ENCODE measurements at places on chromosomes 1 and 21.

- DNase-seq = no peak
Observed at GRCh38 chr1:83802023-83802422, 196.9 kb downstream of the TTLL7 start.

GRCh38 chr1:240094041-240094722, 2.5 kb downstream of the FMN2 start:
- no peak for DNase-seq

GRCh38 chr1:182642461-182642860, 38.3 kb upstream of the RGS16 start:
- no peak for DNase-seq

GRCh38 chr1:24743404-24744211, 1.6 kb upstream of the CLIC4 start:
- DNase-seq = no peak

GRCh38 chr1:40817791-40818263, 34.2 kb downstream of the KCNQ4 start:
- no peak for DNase-seq

GRCh38 chr1:5650283-5651026, 341.8 kb downstream of the NPHP4 start:
- no peak for DNase-seq

GRCh38 chr1:22123901-22124404, 18.9 kb downstream of the WNT4 start:
- DNase-seq = no peak

- DNase-seq = no peak
Observed at GRCh38 chr1:245332513-245332912, 177.7 kb downstream of the KIF26B start.

- peak; percentile 79 for DNase-seq
Observed at GRCh38 chr1:226110249-226111097, 48.0 kb downstream of the H3-3A start.

DNA sequence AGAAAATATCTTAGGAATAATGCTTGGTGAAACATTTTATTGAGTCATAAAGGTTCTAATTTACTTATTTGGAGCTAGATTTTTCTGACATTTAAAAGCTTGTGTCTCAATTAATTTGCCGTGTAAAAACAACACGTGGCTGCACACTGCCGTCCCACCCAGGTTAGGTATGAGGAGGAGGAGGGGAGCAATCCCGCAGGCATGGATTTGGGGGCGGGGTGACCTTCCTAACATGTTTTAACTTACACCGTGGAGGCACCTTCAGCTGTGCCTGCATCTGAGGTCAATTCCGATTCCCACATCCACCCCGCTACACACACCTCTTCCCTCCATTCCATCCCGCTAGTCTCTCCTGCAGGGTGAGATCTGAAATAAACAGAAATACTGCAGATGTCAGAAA, 28.5 kb upstream of the UMODL1 start:
- no peak for DNase-seq

DNA sequence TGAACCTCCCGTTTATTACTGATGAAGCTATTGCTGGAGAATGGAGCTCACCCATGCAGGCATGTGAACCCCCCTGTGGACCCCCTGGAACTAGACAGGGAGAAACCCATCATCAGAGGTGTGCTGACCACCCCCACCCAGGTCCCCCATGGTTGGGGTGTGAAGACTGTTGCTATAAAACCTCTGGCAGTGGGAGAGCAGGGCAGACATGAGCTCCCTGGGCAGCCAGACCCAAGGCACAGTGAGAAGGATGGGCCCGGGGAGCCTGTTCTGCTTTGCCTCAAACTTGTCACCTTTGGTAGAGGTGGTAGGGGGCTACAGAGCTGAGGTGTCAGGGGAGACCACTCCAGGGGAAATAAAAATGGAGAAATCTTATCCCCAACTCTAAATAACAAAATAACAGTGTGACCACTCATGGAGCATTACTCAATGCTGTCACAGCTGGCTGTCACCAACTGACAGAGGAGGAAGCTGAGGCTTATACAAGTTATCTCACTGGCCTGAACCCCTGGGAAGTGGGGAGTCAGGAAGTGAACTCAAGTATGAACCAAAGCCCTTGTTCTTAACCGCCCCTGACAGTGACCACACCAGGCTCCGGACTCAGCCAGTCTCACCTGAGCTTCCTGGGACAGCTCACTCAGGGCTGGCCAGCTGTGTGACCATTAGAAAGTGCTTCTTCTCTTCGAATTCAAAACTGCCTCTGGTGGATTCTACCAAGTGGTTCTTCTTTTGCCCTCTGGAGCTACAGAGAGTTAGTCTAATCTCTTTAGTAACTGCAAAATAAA, 698.8 kb downstream of the MATN1 start:
- no peak for DNase-seq

DNA sequence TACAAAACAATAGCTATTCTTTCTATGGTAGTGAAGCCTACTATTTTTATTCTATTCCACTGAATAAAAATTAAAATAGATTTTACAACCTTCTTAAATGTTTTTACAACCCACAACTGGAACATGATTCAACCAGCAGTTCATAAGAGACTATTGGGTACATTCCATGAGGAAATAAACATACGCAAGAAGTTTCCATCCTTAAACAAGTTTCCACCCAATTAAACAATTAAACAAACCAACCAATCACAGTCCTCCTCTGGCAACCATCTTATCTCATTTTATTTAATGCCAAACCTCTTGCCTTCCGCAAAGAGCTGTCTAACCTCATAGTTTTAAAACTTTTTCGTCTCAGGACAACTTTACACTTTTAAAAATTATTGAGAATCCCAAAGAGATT, 239.0 kb downstream of the RGS7 start:
- no peak for DNase-seq

DNA sequence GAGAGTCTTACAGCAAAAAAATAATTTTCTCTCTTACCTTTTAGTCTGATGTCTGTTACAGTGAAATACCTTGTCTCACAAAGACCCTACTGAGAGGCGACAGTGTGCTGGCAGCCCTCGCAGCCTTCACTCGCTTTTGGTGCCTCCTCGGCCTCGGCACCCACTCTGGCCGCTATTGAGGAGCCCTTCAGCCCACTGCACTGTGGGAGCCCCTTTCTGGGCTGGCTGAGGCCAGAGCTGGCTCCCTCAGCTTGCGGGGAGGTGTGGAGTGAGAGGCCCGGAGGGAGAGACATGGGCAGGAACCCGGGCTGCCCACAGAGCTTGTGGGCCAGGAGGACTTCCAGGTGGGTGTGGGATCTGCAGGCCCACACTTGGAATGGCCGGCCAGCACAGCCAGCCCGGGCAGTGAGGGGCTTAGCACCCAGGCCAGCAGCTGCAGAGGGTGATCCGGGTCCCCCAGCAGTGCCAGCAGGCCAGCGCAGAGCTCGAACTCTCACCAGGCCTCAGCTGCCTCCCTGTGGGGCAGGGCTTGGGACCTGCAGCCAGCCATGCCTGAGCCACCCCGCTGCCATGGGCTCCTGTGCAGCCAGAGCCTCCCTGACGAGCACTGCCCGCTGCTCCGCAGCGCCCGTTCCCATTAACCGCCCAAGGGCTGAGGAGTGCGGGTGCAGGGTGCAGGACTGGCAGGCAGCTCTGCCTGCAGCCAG, 10.8 kb upstream of the CFHR1 start:
- DNase-seq = no peak

DNA sequence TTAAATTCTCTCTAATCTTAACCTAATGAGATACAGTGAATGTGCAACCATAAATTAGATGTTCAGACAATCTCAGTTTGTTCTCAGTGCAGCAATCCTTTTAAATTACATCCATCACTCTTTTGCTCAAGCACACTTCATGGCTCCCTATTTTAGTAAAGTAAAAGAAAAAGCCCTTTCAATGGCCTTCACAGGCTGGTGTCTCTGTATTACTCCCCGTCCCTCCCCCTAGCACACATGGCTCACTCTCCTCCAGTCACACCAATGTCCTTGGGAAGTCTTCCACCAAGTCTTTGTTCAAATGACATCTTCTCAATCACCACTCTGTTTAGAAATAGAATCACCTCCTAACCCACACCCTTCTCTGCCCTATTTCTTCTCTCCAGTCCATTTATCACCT, 60.3 kb upstream of the RGS7 start:
- DNase-seq = no peak

DNA sequence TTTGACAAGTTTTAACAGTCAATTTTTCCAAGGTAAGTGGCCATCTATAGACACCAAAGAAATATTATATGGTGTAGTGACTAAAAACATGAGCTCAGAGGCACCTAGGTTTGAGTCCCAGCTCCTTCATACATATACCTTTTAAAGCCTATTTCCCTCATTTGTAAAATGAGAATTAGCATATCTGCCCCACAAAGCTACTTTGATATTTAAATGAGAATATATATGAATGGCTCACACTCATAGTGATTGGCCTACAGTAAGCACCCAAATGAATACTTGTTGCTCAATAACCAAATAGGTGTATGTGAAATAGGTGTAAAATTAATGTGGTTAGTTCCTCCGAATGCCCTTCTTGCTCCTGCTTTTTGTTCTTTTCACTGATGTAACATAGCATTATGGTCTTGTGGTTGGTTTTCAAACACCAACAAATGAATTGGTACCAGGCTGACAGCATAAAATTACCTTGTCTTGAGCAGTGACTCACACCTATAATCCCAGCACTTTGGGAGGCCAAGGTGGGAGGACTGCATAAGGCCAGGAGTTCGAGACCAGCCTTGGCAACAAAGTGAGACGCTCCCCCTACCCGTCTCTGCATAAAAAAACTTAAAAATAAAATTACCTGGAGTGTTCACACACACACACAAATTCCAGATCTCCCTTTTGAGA, 25.3 kb downstream of the CNIH4 start:
- DNase-seq = no peak

GRCh38 chr1:151145304-151146071, 943 bp downstream of the SEMA6C start:
- no peak for DNase-seq

DNA sequence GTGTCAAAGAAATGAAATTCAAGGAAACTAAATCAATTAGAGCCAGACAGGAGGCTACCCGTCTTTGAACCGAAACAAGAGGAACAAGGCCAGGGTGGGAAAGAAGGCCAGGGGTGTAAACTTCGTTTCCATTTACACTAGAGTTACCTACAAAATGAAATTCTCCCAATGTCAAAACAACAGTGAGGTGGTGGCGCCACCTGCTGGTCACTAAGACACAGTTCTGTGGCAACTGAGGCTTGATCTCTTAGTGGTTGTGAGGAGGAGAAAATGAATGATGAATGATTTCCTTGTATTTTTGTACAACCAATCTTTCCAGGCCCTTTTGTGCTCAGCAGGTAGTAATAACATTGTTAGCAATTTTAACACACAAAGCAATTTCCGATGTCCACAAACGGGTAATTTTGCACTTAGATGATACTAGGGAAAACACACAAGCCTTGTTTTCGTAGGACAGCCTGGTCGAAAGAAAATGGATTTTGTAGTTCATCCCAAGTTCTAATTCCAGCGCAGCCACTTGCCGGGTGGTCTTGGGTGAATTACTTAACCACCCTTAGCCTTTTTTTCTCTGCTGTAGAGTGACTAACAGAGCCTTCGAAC, 54.8 kb upstream of the SOD1 start:
- DNase-seq = peak; percentile 51

GRCh38 chr1:174766727-174767126, 233.0 kb upstream of the CACYBP start:
- DNase-seq = no peak

- no peak for DNase-seq
Observed at GRCh38 chr1:21559788-21560567, 50.8 kb downstream of the ALPL start.

GRCh38 chr21:46286648-46287002, 483 bp downstream of the YBEY start:
- DNase-seq = no peak

DNA sequence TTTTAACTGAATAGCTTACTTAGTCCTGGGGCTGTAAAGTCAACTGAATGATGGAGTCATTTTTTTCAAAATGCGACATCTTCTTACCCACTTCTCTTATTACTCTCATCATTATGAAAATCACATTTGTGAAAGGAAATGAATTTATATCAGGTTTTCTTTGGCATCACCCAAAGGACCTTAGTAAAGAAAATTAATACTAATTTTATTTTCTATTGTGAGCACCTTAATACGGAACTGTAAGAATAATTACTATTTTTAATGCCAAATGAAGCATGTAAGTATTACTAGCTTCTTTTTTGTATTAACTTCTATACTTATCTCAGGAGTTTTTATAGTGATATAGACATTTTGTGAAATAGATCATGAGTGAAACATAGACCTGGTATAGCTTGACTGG, 30.9 kb downstream of the PTPRC start:
- no peak for DNase-seq

DNA sequence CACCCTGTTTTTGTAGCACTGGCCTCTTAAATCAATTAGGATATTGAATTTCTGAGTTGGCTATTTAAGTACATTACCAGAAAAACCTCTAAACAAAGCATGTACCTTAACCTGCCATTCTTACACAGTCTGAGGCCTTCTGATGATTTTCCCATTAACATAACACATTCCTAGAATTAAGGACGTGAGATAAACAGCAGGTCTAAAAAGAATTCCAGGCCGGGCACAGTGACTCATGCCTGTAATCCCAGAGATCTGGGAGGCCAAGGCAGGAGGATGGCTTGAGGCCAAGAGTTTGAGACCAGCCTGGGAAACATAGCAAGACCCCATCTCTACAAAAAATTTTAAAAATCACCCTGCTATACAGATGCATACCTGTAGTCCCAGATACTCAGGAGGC, 18.0 kb upstream of the LRRC8D start:
- DNase-seq = no peak

GRCh38 chr1:17199267-17200044, 5.5 kb upstream of the PADI1 start:
- no peak for DNase-seq

- no peak for DNase-seq
Observed at GRCh38 chr1:210655511-210655910, 326.8 kb downstream of the HHAT start.

GRCh38 chr1:42999308-42999707, 40.6 kb upstream of the SLC2A1 start:
- no peak for DNase-seq

GRCh38 chr1:204296431-204296988, 63.2 kb downstream of the PLEKHA6 start:
- DNase-seq = no peak

GRCh38 chr1:153793261-153793972, 18.2 kb downstream of the SLC27A3 start:
- DNase-seq = no peak

DNA sequence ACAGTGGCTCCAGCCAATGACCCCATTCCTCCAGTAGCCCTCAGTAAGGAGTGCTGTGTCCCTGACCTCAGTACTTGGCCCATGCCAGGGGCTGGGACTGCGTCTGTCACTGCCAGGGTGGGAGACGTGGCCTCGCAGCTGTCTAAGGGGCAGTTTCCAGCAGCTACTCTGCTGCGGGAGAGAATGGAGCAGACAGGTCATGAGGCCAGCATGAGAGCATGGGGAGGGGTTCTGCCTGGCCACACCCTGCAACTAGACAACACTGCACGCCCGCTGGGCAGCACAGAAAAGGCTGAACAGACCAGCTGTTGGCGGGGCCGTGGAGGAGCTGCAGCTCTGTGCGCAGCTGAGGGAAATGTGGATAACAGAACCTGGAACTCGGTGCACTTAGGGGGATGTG, 91.6 kb upstream of the COL6A1 start:
- no peak for DNase-seq

- DNase-seq = no peak
Observed at GRCh38 chr1:54335011-54335754, 71.0 kb downstream of the SSBP3 start.

- DNase-seq = no peak
Observed at GRCh38 chr1:119136401-119136800, 4.1 kb downstream of the WARS2 start.

GRCh38 chr1:98523256-98523655, 138.3 kb upstream of the SNX7 start:
- no peak for DNase-seq

Data from Calu3 (cell line).